ENCODE measurements at places on chromosomes 2 and 18.

GRCh38 chr18:44901283-44901682, 220.6 kb downstream of the SETBP1 start:
- no peak for DNase-seq

- no peak for DNase-seq
Observed at GRCh38 chr2:231710799-231711676, 2.7 kb downstream of the PTMA start.

DNA sequence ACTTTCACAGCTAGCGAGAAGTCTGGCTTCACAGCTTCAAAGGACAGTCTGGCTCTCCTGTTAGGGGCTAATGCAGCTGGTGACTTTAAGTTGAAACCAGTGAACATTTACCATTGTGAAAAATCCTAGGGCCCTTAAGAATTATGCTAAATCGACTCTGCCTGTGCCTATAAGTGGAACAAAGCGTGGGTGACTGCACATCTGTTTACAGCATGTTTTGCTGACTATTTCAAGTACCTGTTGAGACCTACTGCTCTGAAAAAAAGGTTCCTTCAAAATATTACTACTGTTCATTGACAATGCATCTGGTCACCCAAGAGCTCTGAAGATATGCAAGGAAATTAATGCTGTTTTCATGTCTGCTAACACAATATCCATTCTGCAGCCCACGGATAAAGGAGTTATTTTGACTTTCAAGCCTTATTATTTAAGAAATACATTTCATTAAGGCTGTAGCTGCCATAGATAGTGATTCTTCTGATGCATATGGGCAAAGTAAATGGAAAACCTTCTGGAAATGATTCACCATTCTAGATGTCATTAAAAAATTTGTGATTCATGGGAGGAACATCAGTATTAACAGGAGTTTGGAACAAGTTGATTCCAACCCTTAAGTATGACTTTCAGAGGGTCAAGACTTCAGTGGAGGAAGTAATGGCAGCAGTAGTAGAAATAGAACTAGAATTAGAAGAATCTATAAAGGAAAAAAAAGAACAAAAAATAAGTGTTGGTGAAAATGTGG, 48.9 kb downstream of the POLR1A start:
- DNase-seq: no peak

- DNase-seq: no peak
Observed at GRCh38 chr18:31801078-31801477, 40.4 kb upstream of the SLC25A52 start.

GRCh38 chr2:37880551-37880950, 44.5 kb upstream of the RMDN2 start:
- DNase-seq: no peak

Measured in fibroblast of pulmonary artery (primary cell).